DMS 273 treated with DMSO at 0.1 percent for 48 hours (cell line): ENCODE measurements at places on chromosomes 1 and 21.

GRCh38 chr1:197917805-197918651 lies 856 bp downstream of the LHX9 start:
- no peak for DNase-seq

- DNase-seq, result no peak
Measured at GRCh38 chr1:109184687-109185086, 29.0 kb upstream of the SARS1 start.

GRCh38 chr1:151243683-151244216 lies 10.8 kb upstream of the PSMD4 start:
- no peak for DNase-seq

DNA sequence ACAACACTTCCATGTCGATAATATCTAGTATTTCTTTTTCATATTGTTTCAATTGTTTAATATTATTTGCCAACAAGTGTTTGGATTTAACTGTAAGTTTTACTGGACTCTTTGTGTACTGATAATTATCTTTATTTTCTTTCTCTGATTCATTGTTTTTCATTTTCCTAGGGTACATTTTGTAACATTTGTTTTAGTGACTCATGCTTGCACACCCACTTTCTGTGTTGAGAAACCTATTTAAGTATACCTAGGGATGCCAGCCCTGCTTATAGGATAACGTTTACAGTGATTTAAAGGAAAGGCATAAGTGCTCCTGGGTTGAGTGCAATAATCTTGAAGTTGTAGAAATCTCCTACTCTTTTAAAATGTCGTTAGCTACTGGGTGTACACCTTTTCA lies 1386.0 kb upstream of the ADGRL4 start:
- DNase-seq, result no peak

DNA sequence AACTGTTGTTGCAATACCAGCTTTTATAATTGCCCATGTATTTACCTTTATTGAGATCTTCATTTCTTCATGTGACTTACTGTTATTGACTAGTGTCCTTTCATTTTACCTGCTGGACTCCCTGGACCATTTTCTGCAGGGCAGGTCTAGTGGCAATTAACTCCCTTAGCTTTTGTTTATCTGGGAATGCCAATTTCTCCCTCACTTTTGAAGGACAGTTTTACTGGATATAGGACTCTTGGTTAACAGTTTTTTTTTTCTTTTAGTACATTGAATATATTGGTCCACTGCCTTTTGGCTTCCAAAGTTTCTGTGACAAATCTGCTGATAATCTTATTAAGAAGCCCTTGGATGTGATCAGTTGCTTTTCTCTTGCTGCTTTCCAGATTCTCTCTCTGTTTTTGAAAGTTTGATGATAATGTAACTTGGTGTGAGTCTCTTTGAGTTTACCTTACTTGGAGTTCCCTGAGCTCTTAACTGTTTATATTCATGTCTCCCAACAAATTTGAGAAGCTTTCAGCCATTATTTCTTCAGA lies 56.9 kb downstream of the COL18A1 start:
- no peak for DNase-seq

- DNase-seq, result no peak
Measured at GRCh38 chr1:114272593-114272992, 118.9 kb upstream of the SYT6 start.

GRCh38 chr1:9558271-9558945 lies 19.1 kb downstream of the SLC25A33 start:
- no peak for DNase-seq

- DNase-seq, result no peak
Measured at GRCh38 chr21:42703965-42704364, 50.5 kb downstream of the PDE9A start.

DNA sequence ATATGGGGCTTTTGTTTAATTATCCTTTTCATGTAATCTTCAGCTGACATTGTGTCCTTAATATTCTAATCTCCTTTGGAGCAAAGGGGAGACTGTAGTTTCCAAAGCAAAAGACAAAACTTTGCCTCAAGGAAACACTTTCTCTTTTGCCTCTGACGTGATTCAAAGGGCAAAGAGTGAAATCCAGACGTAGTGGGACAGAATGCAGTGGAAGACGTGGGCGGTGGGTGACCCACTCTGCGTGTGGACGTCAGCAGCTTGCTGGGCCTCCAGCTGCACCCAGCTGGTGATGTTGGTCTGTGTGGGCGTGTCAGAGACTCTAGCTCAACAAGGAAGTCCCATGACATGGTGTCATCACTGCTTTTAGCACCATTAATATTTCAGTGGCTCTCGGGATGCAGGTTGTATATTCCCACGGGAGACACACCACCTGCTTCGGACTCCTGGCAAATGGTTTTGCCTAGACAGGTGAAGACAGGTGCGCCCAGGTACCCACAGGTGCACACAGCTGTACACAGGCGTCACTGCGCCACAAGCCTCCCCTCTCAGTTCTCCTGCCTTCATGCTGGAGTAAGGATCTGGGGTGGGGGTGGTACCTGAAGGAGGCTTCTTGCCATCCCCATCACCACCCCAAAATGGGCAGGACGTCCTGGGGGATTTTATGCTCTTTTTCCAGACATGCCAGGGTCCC lies 292.1 kb upstream of the VAMP3 start:
- no peak for DNase-seq

GRCh38 chr1:41955461-41956159 lies 36.9 kb upstream of the HIVEP3 start:
- DNase-seq, result no peak

DNA sequence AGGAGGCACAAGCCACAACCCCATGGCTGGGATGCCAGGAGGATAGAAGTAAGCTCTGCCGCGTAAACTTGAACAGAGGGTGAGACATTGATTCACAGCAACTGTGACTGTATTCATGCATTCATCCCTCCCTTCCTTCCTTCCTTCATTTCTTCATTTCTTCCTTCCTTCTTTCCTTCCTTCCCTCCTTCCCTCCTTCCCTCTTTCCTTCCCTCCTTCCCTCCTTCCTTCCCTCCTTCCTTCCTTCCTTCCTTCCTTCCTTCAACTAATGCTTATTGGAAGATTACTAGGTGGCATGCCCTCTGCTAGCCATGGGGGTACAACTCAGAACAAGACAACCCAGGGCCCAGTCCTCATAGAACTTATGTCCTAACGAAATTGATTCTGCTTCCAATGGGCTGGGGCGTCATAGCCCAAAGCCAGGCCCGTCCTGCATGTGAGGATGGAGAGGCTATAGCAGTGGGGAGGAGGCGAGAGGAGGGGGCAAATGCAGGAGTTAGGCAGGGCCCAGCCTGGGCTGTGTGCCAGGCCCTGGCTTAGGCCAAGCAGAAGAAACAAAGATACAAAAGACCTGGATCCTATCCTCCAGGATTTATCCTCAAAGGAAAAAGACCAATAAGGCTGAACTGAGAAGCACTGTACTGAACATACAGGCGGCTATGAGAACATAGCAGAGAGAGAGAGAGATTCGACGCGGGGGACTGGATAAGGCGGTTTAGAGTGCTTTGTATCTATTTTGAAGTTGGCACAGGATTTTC lies 24.4 kb upstream of the PAXBP1 start:
- DNase-seq, result no peak

DNA sequence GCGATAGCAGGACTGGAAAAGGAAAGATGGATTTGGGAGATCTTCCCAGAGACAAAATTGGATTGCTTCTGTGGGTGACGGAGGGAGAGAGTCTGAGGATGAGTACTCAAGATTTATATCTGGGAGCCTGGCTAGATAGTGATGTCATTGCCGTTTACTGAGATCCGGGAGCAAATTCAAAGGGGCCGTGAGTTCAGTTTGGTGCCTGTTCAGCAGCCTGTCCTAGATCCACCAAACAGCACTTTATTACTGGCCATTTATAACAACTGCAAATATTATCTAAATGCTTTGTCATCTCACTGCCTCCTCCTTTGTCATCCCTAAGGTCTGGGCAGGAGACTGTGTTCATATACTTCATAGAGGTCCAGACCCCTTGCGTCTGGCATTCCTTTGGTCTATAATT lies 29.2 kb downstream of the MAPKAPK2 start:
- no peak for DNase-seq

DNA sequence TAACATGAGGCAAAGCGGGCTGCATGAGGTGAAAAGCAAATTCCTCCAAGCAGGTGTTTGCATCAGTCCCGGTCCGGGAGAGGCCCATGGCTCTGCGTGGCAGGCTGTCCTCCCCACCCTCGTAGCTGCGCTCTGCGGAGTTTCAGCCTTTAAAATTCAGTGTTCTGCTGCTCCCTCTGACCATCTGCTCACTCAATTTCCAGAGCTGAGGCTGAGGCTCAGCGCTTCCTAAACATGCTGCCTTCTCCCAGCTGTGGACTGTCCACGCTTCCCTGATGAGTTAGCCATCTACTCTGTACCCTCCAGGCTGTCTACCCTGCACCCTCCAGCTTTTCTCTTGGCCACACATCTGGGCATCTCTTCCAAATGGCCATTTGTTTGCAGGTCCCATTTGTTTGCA lies 87.7 kb downstream of the KCNJ6 start:
- DNase-seq, result peak; percentile 88

- DNase-seq, result no peak
Measured at GRCh38 chr1:15808955-15809354, 1.5 kb upstream of the UQCRHL start.

GRCh38 chr1:109850827-109851226 lies 59.8 kb upstream of the CSF1 start:
- no peak for DNase-seq

DNA sequence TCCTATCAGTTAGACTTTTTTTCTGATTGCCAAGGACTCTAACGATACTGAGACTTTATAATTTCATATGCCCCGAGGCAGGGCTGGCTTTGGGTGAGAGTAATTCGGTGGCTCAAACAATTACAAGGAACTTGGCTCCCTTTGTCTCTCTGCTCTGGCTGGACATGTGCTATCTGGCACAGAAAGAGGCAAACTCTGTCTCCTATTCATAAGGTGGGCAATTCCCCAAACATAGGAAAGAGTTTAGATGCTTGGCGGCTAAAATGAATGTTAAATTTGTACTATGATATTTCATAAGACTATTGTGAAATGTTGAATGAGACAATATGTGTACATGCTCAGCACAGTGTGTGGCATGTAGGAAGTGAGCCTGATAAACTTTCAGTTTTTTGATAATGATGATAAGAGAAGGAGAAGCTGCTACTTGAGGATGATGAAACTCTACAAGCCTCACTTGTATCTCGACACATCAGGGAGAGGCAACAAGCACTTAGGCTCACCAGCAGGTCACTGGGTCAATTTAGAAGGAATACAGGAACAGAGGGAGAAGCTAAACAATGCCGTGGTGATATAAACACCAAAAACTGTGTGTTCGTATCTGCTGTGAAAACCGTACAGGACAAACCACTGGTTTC lies 12.6 kb upstream of the NTPCR start:
- DNase-seq, result no peak

DNA sequence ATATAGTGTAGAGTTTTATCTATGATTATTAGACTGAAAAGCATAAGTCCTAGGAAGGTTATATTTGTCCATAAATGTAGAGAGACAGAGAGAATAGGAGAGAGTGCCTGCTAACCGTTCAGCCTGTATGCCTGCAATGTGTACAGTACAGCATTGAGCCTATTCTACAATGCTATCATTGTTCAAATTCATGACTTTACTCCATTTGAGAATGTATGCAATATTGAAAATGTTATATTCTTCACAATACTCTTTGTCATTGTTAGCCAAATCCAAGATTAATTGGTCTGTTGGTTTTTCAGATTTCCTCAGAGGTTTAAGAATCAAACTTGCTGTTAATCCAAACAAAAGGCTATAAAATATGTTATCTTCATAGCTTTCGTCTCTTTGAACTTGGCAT lies 585.2 kb upstream of the B3GALT2 start:
- no peak for DNase-seq

- no peak for DNase-seq
Measured at GRCh38 chr1:47175227-47175934, 14.5 kb downstream of the PDZK1IP1 start.

DNA sequence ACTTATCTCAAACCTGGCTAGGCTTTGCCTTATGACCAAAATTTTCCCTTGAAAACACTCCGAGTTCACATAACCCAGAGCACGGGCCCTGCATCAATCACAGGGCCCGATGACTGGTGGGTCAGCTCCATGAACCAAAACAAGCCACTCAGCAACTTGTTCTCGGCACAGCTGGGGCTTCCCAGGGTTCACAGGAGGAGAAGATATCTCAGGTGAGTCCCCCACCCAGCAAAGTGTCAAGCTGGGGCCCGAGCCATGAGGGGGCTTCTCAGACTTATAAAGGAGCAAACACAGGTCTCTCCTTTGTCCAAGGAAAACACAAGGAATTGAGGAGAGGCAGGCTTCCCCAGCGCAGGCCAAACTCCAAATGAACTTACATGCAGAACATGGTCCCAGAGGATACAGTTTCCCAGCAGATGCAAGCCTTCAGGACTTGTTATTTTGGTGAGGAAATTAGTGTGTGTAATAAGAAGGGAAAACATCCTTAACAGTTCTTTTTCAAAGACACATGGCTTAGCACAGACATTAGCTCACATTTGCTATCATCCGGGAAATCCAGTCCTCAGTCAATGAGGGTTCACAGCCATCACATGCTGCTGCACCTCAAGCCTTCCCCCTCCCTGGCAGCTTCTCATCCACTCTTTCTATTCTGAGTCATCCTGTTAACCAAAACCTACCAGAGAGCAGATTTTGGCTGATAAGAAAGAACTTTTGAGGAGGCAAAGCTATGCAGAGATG lies 98.1 kb upstream of the NFIA start:
- no peak for DNase-seq

- DNase-seq, result no peak
Measured at GRCh38 chr1:6011946-6012258, 19.7 kb upstream of the NPHP4 start.

- DNase-seq, result no peak
Measured at GRCh38 chr1:156866249-156866909, 5.7 kb downstream of the NTRK1 start.

DNA sequence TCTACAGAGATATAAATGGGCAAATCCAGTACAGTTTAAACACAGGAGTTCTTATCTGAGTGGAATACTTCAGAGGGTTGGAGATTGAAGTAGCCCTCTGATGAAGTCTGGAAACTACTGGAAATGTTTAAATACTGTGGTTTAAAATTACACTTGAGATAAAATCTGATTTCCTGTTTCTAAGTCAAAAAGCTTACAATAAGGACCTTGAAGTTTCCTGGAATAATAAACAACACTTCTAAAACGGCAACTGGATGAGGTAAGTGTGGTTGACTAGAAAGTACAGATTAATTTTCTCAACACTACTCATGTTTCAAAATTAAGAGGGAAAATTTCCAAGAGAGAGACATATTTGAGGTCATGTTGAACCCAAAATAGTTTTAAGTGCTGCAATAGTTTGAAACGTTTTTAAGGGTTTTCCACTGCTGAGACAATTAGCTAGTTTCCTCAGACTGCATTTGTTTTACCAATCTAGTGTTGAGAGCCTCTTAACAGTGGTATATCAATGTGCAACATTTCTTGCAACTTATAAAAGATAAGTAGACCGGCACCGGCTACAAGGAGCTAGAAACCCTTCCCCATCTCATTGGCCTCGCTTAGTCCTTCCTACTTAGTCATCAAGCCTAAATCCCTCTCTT lies 27.4 kb downstream of the KCNA3 start:
- DNase-seq, result no peak

- peak; percentile 89 for DNase-seq
Measured at GRCh38 chr1:175792136-175792535, 48.7 kb upstream of the TNR start.
